IMR-90 (cell line): ENCODE measurements at places on chromosomes 13 and 19. TPM values are rescaled to one million over a fixed set of nuclear protein-coding genes. Genes with fewer than 3 reads are reported as not detected.

- H3K27ac ChIP-seq, result no peak overlapping the region
- peaks cover 26% of the 10 kb centered on the region for H3K27me3 ChIP-seq
- no peak for DNase-seq
- H3K4me1 ChIP-seq, result no peaks in the 10 kb centered on the region; the same call in 1 of the 2 replicates
- no peak overlapping the region for H3K4me3 ChIP-seq
Measured at GRCh38 chr19:10510301-10510802, 6.9 kb downstream of the S1PR5 start.

DNA sequence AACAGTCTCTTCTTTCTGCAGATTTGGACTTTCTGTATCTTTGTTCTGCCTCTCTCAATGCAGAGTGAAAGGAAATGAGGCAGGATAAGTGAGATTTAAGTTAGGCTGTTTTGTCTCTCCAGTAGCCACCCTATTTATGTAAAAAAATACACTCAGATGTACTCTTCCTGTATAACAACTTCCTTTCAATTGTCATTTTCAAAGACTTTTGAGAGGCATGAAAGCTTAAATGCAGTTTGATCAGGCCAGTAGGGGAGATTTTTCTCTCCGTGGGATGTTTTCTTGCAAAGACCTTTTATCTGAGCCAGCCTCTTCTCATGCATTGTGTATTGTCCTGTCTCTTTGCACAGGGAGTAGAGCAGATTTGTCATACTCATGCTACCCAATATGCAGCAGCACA, 166.8 kb downstream of the SLITRK5 start:
- no peak overlapping the region for H3K4me3 ChIP-seq
- DNase-seq, result no peak
- H3K27me3 ChIP-seq, result no peaks in the 10 kb centered on the region
- no peaks in the 10 kb centered on the region for H3K36me3 ChIP-seq
- H3K27ac ChIP-seq, result no peak overlapping the region

- 0 out of 2 replicates have a peak, but pooled peaks cover 2% of the 10 kb centered on the region for H3K27me3 ChIP-seq
- peaks cover 4% of the 10 kb centered on the region for H3K36me3 ChIP-seq
- peak overlapping the region; percentile 70 for H3K4me3 ChIP-seq
- no peak overlapping the region for H3K27ac ChIP-seq
- no peak for DNase-seq
Measured at GRCh38 chr19:44050740-44051649, 841 bp upstream of the ZNF223 start.

GRCh38 chr13:67632590-67632989, 402.5 kb upstream of the PCDH9 start:
- H3K36me3 ChIP-seq, result no peaks in the 10 kb centered on the region
- H3K4me3 ChIP-seq, result no peak overlapping the region
- DNase-seq, result peak; percentile 16
- H3K27ac ChIP-seq, result no peak overlapping the region

Gene PLD3
- 117 and 120 TPM in 2 replicates for total RNA-seq

GRCh38 chr13:48602296-48603016, 51.3 kb upstream of the CYSLTR2 start:
- no peak overlapping the region for H3K27ac ChIP-seq
- peaks cover 4% of the 10 kb centered on the region; the same call in 1 of the 2 replicates for H3K4me1 ChIP-seq
- H3K36me3 ChIP-seq, result no peaks in the 10 kb centered on the region
- no peak overlapping the region for H3K4me3 ChIP-seq

Gene ZIK1
- total RNA-seq, result 9.2 and 11.8 TPM in 2 replicates

- H3K27ac ChIP-seq, result no peak overlapping the region
- no peaks in the 10 kb centered on the region for H3K36me3 ChIP-seq
- H3K4me3 ChIP-seq, result no peak overlapping the region
- DNase-seq, result no peak
- peaks cover 3% of the 10 kb centered on the region for H3K4me1 ChIP-seq
Measured at GRCh38 chr13:59527500-59527899, 636.2 kb downstream of the DIAPH3 start.

- peaks cover 2% of the 10 kb centered on the region; the same call in 1 of the 2 replicates for H3K4me1 ChIP-seq
- no peak overlapping the region for H3K4me3 ChIP-seq
- H3K36me3 ChIP-seq, result no peaks in the 10 kb centered on the region
- no peak overlapping the region for H3K27ac ChIP-seq
Measured at GRCh38 chr19:17394891-17395415, 957 bp upstream of the CCDC194 start.

DNA sequence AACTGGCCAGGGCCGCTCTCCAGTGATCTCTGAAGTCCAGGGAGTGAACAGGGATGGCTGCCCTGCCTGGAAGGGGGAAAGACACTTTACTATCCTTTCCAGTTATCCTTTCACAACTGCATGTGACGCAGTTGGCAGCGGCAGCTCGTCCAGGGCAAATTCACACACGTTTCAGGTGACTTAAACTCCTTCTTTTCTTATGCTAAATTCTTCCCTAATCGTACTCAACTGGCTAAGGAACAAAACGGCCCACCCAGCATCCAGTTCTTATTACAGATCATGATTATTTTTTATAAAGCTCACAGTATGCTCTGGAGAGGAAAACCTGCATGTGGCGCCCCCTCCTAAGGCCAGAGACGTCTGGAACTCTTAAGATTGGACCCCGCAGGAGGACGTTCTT, 767.1 kb downstream of the UQCRFS1 start:
- H3K36me3 ChIP-seq, result no peaks in the 10 kb centered on the region
- H3K27ac ChIP-seq, result no peak overlapping the region
- H3K4me1 ChIP-seq, result no peaks in the 10 kb centered on the region
- H3K4me3 ChIP-seq, result no peak overlapping the region

DNA sequence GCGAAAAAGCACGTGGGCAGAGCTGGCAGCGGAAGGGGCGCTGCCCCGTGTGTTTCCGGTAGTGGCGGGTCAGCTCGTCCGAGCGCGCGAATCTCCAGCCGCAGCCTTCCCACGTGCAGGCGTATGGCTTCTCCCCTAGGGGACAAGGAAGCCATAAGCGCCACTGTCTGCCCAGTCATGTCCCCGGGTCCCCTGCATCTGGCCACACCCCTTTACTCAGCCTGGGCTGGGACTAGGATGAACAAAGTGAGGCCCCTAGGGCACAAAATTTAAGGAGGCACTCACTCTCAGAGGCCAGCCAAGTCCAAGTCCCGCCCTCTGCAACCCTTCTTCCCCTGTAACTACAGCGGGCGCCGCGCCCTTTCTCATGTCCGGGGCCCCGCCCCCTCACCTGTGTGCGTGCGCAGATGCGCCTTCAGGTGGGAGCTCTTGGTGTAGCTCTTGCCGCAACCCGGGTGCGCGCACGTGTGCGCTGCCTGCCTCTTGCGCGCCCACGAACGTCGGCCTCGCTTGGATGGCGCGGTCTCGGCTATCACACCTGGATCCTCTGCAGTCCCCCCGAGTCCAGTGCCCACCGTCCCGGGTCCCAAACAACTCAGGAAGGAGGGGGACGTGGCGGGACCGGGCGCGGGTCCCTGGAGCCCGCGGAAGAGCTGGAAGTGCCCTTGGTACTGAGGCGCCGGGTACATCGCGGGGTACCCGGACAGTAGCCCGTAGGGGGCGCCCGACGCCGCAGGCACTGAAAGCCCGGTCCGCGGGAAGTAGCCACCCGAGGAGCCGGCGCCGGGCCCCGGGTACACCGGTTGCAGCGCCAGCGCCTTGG, 1.9 kb downstream of the KLF1 start:
- peak; percentile 28 for DNase-seq
- no peak overlapping the region for H3K27ac ChIP-seq
- peak overlapping the region; percentile 32 for H3K4me3 ChIP-seq
- peaks cover 40% of the 10 kb centered on the region for H3K27me3 ChIP-seq
- H3K36me3 ChIP-seq, result no peaks in the 10 kb centered on the region
- peaks cover 5% of the 10 kb centered on the region; the same call in 1 of the 2 replicates for H3K4me1 ChIP-seq

DNA sequence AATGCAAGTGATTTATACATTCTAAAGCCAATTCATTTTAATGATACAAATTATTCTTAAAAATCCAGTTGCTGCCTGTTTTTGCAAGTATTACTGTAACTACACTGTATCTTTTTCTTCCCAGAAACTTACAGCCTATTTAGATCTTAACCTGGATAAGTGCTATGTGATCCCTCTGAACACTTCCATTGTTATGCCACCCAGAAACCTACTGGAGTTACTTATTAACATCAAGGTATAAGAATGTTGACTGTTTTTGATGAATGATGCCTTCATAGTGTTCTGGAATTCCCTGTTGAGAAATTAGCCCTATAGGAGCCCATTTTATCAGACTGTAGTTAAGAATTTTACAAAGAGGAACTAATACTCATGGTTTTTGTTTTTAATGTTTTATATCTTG, 25.0 kb downstream of the ITM2B start:
- H3K4me1 ChIP-seq, result no peaks in the 10 kb centered on the region
- no peak overlapping the region for H3K27ac ChIP-seq
- H3K36me3 ChIP-seq, result peaks cover 21% of the 10 kb centered on the region
- no peaks in the 10 kb centered on the region for H3K27me3 ChIP-seq
- DNase-seq, result no peak

DNA sequence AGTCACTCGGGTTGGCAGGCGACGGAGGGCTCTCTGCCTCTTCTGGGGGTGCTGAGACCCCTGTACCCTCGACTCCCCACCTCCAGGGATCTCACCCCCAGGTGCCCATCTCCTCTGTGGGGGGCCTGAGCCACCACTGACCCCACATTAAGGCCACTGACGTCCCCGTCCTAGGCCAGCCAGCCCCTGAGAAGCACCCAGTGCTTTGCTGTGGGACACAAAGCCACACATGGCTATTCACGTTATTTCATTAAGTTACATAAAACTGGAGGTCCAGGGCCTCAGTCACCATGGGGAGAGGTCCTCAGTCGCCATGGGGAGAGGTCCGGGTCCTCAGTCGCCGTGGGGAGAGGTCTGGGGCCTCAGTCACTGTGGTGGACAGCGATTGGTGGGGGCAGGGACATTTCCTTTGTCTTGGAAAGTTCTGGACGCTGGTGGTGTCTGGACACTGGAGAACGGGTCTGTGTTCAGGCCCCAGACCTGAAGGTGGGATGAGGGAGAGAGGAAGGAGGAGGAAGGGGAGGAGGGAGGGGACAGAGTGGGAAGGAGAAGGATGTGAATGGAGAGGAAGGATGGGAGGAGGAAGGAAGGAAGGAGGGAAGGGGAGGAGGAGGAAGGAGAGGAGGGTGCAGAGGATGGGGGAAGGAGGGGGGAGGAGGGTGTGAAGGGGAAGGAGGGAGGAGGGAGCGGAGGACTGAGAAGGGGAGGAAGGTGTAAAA, 3.9 kb upstream of the EFNA2 start:
- H3K27ac ChIP-seq, result no peak overlapping the region
- H3K4me1 ChIP-seq, result no peaks in the 10 kb centered on the region
- DNase-seq, result no peak
- H3K4me3 ChIP-seq, result no peak overlapping the region
- H3K27me3 ChIP-seq, result peaks cover 26% of the 10 kb centered on the region
- H3K36me3 ChIP-seq, result peaks cover 8% of the 10 kb centered on the region

- DNase-seq, result no peak
- peaks cover 10% of the 10 kb centered on the region for H3K27me3 ChIP-seq
- no peaks in the 10 kb centered on the region for H3K4me1 ChIP-seq
- H3K27ac ChIP-seq, result no peak overlapping the region
Measured at GRCh38 chr13:26718872-26719271, 41.7 kb downstream of the GPR12 start.

- DNase-seq, result no peak
- peaks cover 12% of the 10 kb centered on the region for H3K4me1 ChIP-seq
- H3K27ac ChIP-seq, result no peak overlapping the region
- no peaks in the 10 kb centered on the region for H3K27me3 ChIP-seq
- H3K36me3 ChIP-seq, result no peaks in the 10 kb centered on the region
Measured at GRCh38 chr13:79778741-79779460, 297.9 kb downstream of the NDFIP2 start.

DNA sequence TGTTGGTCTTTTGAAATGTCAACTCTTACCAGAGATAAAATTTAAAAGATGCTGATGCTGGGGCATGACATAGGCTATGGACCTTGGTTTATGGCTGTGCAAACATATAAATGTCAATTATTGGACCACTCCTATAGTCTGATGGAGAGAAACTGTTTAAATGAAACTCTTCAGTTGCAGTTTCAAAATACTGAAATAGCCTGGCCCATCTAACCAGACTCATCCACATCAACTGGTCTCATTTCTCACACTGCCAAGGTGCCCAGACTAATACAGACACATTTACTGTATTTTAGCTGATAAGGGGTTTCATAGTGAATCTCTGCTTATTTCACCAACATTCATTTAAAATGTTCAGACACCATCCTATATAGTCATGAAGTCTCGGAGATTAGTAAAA, 19.9 kb downstream of the SERPINE3 start:
- H3K36me3 ChIP-seq, result peaks cover 5% of the 10 kb centered on the region
- DNase-seq, result no peak
- no peak overlapping the region for H3K4me3 ChIP-seq

Gene USPL1
- 15.4 and 22.5 TPM in 2 replicates for total RNA-seq

DNA sequence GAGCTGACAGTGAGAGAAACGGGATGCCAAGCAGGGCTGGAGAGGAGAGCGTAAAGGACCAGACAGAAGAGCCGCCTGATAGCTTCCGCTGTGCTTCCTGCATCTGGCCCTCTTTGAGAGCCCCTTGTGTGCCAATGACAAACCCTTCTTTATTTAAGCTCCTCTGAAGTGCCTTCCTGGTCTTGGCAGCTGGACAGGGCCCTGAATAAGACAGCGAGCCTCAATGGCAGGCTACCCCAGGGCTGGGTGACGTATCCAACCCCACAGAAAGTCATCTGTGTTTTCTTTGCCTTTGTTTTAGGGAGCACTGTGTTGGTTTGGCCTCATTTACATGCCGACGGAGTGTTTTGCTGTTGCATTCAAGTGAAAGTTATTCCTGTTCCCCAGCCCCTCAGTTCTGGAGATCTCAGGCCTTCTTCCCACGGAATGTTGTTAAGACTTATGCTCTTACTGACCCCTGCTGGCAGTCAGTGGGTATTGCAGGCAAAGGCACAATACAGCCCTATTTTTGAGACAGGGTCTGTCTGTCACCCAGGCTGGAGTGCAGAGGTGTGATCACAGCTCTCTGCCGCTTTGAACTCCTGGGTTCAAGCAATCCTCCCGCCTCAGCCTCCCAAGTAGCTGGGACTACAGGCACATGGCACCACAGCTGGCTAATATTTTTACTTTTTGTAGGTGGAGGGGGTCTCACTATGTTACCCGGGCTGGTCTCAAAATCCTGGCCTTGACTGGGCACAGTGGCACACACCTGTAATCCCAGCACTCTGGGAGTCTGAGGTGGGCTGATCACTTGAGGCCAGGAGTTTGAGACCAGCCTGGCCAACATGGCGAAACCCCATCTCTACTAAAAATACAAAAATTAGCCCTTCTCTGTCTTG, 16.8 kb downstream of the CCL25 start:
- no peaks in the 10 kb centered on the region for H3K4me1 ChIP-seq
- DNase-seq, result no peak
- H3K36me3 ChIP-seq, result no peaks in the 10 kb centered on the region
- no peak overlapping the region for H3K27ac ChIP-seq

- H3K27me3 ChIP-seq, result no peaks in the 10 kb centered on the region
- no peak overlapping the region for H3K27ac ChIP-seq
- H3K4me3 ChIP-seq, result no peak overlapping the region
Measured at GRCh38 chr13:79271616-79272015, 134.4 kb downstream of the RBM26 start.

GRCh38 chr19:45922281-45922680, 7.7 kb upstream of the NANOS2 start:
- H3K27me3 ChIP-seq, result peaks cover 22% of the 10 kb centered on the region
- H3K36me3 ChIP-seq, result no peaks in the 10 kb centered on the region
- H3K4me1 ChIP-seq, result no peaks in the 10 kb centered on the region
- H3K4me3 ChIP-seq, result no peak overlapping the region
- no peak overlapping the region for H3K27ac ChIP-seq

Gene GSX1
- not detected in 2 replicates for total RNA-seq
